Stimulated activated CD8-positive, alpha-beta memory T cell treated with anti-CD3 and anti-CD28 coated beads, Interleukin-15, amount 100 ng/mL, for 1 hour (primary cell): ENCODE measurements at places on chromosomes 16 and 17.

DNA sequence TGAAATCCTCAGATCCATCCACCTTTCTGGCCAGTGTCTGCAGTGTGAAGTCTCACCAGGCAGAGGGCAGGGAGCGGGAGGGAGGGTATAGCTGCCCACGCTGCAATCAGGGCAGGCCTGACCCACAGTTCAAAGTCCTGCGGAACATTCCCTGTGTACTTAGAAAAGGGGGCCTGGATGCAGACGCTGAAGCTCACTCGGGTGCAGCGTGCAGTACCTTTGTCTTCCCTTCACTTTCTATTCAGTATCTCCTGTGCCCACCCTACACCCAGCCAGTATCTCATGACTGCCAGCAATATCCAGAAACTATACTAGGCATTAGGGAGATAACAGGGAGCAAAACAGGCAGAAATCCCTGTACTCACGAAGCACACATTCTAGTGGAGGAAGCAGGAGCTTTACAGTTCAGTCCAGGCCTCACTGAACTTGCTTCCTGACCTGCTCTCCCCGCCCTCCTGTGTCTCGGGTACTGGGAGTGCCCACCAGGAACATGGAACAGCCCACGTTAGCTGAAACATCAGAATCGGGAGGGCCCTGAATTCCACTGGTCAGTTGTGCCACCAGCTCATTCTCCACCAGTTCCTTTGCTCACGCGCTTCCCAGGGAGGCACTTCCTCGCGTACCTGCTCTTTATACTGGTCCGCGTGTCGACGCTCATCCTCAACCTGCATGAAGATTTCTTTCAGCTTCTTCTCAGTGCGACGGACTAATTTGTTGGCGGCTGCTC, 42.2 kb downstream of the NDEL1 start:
- no peak for DNase-seq

DNA sequence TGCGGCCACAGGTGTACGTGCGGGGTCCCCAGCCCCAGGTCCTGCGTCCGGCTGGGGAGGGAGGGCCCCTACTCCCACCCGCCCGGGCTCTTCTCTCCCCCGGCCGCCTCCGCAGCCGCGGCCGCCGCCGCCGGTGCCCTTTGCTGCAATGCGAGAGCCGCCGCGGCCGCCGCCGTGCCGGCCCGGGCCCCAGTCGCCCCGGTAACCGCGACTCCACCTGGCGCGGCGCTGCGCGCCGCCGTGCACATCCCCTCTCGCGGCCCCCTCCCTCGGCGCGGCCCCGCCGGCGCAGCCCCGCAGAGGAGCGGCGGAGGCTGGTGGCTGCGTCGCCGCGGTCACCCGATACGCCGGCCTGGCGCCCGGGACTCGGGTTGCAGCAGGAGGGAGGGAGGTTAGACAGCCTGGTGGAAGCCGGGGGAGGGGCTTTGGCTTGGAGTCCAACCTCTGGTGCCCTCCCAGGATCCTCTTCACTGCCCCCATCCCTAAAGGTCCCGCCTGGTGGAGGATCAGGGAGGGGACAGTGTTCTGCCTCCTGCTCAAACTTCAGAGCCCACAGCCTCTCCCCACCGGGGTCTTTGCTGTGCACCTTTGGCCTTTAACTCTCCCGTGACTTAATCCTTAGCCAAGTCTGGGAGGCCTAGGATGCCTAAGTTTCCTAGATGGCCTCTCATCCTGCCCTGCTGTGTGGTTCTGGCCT, 32.9 kb downstream of the SRCIN1 start:
- DNase-seq = no peak

DNA sequence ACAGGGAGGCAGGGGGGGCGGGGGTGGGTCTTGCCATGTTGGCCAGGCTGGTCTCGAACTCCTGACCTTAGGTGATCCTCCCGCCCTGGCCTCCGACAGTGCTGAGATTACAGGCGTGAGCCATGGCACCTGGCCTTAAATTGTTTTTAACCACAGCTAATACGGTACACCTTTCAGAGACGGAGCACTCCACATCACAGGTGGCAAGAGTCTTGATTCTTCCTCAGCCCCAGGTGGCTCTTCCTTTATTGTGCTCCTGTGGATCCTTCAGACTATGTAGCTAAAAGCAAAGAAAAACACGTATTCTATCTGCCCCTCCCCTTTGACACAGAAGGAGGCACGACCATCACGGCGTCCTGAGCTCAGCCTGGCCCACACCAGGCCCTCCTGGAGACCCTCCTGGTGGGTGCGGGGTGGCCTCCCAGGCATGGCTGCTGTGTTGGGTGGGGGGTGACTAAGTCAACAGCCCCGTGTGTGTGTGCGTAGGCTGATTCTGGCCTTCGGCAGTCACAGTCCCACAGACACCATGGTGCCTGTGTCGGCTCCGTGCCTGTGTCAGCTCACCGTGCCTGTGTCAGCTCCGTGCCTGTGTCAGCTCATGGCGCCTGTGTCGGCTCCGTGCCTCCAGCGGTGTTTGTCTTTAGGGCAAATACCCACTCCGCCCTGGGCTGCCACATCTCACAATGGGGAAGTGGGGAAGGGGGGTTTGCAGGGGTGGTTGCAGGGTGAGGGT, 10.8 kb upstream of the SECTM1 start:
- no peak for DNase-seq

DNA sequence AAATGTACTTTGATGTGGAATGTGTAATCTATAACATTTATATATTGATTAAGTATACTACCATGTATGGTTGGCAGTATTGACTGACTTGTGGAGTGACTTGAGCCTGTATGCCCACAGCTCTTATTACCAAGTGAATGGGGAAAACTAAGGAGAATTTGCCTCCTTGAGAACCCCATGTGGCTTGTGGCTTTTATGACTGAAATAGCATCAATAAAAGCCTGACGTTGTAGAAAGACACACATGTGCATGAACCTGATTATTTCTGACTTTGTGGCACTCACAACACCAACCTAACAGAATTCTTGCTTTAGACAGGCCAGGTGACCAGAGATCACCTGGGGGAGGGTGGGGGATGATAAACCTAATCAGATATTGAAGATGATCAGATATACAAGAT, 2.1 kb upstream of the LRRC75A start:
- no peak for DNase-seq

GRCh38 chr17:34820248-34820801, 140.9 kb downstream of the CCT6B start:
- DNase-seq = no peak

GRCh38 chr17:28908640-28909167, 5.8 kb upstream of the DHRS13 start:
- no peak for DNase-seq

DNA sequence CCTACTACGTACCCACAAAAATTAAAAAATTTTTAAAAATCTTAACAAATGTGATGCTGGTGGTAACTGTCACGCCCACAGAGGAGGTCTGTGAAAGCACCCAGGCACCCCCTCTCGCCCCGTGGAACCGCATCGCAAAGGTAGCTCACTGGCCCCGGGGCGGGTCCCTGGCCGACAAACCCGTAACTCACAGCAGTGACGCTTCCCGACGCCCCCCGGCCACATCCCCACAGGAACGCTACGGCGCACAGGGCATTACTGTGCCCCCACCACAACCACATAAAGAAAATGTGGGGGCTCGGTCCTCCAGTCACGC, 366 bp downstream of the ANKS3 start:
- DNase-seq = no peak

DNA sequence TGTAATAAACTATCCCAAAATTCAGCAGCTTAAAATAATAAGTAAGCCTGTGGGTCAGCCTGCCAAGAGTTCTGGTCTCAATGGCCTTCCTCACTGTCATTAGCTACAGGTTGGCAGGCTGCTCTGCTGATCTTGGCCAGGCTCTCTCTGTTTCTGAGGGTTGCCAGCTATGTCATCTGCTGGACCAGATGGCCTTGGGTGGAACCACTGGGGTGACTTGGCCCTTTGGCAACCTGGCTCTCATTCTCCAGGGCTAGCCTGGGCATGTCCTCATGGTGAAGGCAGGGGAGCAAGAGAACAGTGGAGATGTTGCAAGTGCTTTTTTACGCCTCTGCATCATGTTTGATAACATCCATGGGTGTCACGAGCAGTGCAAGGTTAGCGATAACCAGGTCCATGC, 13.9 kb downstream of the ITGAM start:
- DNase-seq = no peak

GRCh38 chr17:16928406-16929034, 43.4 kb downstream of the TNFRSF13B start:
- DNase-seq = no peak

GRCh38 chr16:47262938-47263337, 119.2 kb upstream of the NETO2 start:
- DNase-seq = no peak

GRCh38 chr16:10048850-10049249, 133.4 kb downstream of the GRIN2A start:
- DNase-seq = no peak

DNA sequence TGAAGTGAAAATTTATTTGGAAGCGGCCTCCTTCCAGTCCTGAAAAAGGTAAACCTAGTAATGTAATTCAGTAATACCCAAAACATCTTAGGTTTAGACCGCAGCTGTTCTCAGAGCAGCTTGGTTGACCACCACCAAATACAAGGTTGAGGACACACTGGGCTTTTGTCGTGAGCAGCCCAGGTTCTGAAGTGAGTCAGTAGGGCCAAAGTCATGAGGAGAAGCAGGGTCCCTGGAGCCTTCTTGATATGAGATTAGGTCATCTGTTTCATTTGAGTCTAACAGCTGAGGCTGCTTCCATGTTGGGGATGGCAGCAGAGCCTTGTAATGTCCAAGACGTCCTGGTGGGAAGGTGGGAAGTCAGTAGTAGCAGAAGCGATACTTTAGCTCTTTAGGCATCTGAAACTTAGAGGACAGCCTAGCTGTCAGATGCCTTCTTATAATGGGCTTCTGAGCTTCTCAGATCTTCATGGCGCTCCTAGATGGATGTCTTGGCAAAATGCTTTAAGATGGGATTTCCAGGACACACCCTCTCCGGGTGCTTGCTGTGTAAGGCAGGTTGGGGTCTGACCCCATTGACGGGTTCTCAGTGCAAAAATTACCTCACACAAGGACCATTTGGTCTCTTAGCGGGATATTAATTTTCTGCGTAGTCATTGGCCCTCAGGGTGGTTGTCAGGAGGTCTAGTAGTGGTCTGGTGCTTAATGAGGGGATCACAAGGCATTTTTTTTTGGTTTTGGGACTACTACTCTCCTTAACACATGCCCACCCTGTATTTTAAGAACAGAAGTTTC, 2.4 kb downstream of the ALKBH5 start:
- DNase-seq = no peak

GRCh38 chr16:10280262-10281170, 98.3 kb upstream of the GRIN2A start:
- DNase-seq = no peak

DNA sequence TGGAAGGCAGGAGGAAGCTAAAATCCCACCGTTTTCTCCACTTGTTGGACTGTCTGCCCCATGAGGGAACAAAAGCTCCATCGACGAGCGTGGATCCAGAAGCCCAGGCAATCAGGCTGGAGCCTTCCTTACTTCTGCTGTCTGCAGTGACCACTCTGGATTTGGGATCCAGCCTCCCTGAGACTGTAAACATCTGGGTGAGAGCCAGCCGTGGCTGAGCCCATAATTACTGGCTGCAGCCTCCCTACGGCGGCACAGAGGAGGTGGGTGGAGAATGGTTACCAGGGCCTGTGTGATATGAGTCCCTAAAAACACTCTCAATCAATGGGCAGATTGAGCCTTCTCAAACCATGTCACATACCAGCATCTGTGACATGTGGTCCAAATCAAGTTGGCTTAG, 158.2 kb downstream of the FOXL1 start:
- DNase-seq = no peak

GRCh38 chr16:75121949-75122568, 5.5 kb upstream of the LDHD start:
- no peak for DNase-seq

- no peak for DNase-seq
Measured at GRCh38 chr16:84032458-84033178, 10.0 kb downstream of the SLC38A8 start.

GRCh38 chr16:19822533-19822932, 62.1 kb downstream of the GPRC5B start:
- no peak for DNase-seq

DNA sequence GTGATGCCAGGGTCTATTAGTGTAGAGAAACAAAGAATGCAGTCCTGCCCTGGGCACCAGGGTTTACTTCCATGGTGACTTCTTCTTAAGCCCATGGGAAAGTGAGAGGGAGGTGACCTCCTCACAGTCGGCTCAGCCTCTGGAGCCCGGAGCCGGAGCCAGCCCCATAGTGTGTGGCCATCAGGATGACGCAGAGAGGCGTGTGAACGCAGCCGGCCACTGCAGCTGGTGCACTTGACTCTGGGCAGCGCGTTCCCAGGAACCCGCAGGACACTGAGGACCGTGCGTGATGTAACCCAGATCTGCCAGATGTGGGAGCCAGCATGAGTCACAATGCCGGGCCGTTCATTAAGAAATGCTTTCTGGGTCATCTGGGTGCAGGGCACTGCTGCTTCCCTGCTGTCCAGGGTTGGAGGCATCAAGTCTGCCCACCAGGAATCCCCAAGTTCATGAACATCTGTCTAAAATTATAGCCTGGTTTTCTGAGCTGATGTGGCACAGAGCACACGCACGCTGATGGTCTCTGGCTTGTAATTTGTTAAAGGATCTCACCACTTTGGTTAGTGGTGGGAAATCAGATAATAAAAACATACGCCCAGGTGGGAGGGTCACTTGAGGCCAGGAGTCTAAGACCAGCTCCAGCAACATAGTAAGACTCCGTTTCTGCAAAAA, 114.1 kb downstream of the PITPNC1 start:
- DNase-seq = no peak

DNA sequence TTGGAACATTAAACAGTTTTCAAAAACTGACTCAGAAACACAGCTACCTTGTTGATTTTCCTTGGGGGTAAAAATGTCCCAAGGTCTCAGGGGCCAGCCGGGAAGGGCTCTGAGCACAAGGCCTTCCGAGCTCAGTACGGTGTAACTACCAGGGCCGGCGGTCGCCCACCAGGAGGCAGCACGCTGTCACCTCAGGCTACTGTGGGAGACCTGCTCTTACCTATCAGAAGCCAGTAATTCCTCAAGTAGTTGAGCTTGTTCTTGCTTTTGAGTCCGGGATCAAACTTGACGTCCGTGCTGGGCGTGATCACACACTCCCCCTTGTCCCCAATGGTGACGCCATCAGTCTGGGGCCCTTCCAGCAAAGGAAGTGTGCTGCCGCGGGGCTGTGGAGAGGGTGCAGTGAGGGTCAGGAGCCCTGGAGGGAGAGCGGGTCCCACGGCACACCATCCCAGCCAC, 43.4 kb upstream of the ICAM2 start:
- peak; percentile 17 for DNase-seq

- no peak for DNase-seq
Measured at GRCh38 chr17:33640629-33641028, 347.5 kb upstream of the ASIC2 start.

DNA sequence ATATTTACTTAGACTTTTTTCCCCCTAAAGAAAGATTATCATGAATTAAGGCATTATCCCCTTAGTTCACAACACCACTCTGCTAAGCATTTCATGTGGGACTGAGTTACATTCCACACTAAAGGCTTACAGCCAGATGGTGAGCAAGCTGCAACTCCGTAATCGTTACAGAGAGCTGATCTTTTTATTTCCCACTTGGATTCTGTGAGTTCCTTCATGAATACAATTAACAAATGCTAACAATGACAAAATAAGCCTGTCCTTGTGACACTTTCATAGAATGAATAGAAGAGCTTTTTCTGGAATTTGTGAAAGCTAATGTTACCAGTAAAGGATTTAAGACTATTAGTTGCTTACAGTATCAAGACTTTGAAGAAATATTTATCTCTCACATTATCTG, 8.7 kb downstream of the OGFOD1 start:
- DNase-seq = no peak

- no peak for DNase-seq
Measured at GRCh38 chr16:53449816-53450517, 15.7 kb downstream of the RBL2 start.

- DNase-seq = peak; percentile 27
Measured at GRCh38 chr17:50056217-50056960, 479 bp downstream of the ITGA3 start.

- DNase-seq = no peak
Measured at GRCh38 chr17:30958187-30958586, 12.7 kb upstream of the RNF135 start.
